ENCODE measurements at places on chromosomes 7 and 10.

GRCh38 chr7:36088966-36089365, 64.1 kb upstream of the EEPD1 start:
- DNase-seq: no peak

GRCh38 chr7:102189756-102190155, 96.9 kb upstream of the SH2B2 start:
- DNase-seq: no peak

DNA sequence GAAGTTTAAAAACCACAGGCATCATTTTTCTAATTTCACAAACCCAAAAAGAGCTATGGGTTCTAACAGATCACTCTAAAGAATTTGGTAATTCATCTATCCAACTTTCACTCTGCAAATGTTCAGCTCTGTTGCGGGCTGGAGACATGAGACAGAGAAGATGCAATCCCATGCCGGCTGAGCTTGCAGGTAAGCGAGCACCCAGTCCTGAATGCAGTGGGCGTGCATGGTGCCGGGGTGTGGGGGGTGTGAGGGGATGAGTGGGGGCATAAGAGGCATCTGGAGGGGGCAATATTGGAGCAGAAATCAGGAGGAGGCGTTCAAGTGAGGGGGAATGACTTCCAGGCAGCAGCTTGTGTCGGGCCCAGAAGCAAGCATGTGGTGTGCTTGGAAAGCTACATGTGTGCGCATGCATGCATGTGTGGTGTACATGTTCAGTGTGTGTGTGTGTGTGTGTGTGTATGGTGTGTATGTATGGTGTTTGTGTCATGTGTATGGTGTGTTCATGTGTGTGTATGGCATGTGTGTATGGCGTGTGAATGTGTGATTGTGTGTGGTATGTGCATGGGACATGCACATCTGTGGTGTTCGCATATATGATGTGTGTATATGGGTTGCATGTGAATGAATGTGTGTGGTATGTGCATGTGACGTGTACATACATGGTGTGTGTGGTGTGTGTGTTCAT, 172.9 kb downstream of the PRKCQ start:
- DNase-seq: no peak

DNA sequence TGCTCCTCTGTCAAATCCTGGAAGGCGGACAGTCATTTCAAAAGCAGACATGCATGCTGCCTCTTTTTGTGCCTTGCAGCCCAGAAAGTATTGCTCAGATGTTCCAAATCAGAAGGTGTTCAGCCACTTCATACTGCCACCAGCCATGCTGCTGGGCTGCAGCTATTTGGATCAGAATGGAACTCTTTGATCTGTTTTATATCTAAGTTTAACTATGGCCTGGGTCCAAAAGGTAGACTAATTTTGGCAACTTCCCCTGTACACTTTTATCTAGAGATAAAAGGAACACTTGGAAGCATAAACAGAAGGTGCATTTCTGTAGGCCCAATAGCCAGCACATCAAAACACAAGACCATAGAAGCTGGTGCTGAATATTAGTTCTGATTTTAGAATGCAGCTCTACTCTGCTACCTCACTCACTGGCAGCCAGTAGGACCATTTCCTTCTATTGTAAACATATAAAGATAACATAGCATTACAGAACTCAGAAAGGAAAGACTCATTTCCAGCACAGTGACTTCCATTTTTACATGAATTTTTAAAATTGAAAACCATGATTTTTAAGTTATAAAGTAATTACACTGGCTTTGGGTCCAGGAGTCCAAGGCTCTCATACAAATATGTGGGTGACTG, 143.1 kb upstream of the CAV2 start:
- no peak for DNase-seq

GRCh38 chr10:7506571-7506970, 95.7 kb upstream of the SFMBT2 start:
- DNase-seq: no peak

DNA sequence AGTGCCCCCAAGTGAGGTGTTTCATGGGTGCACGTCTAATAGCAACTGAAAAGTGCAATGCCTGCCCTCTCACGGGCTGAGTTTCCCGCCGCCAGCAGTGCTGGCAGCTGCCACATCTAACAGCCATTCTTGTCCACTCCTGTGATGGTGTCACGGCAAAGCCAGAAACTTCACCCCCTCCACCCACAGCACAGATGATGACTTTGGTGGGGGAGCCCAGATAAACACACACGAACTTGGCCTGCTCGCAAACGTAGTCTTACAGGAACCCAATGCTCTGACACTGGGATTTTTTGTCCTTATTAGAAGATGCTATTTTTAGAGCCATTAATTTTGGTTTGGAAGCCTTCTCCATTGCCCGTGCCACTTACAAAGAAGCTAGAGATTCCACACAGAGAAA, 26.7 kb downstream of the CPXM2 start:
- DNase-seq: no peak

DNA sequence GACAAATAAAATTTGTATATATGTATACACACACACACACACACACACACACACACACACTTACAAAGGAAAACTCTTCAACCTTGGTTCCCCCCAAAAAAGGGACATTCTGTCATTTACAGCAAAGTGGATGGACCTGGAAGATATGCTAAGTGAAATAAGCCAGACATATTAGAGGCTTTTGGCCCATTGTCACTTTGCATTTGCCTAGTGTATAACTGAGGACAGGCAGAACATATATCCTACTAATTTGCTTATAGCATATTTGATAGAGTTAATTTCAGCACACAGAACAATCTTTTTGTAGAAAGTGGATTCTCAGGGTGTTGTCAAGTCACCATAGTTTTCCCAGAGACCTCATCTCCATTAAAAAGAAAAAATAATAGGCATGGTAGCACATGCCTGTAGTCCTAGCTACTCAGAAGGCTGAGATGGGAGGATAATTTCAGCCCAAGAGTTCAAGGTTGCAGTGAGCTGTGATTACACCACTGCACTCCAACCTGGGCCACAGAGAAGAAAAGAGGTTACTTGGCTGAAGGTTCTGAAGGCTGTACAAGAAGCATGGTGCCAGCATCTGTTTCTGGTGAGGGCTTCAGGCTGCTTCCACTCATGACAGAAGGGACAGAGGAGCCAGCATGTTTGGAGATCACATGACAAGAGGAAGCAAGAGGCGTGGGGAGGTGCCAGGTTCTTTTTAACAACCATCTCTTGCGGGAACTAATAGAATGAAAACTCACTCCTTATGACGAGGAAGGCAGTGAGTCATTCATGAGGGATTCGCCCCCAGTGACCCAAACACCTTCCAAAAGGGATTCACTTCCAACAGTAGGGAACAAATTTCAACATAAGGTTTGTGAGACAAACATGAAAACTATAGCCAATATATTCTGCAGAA, 135.6 kb downstream of the TMEM168 start:
- no peak for DNase-seq

GRCh38 chr10:30756151-30756550, 126.6 kb upstream of the LYZL2 start:
- DNase-seq: no peak

DNA sequence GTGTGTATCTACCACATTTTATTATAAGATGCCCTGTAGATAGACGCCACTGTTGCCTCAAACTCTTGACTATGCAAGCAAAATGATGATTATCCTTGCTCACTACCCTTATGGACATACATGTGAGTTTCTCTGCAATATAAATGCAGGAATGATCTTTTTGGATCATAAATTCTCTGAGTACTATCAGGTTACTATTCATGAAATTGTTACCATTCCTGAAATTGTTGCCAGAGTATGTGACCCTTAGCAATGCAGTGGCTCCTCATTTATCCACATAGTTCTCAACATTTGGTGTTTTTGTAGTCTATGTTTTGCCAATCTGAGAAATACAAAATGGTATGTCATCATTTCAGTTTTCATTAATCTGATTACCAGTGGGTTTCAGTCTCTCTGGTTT, 166.2 kb upstream of the FAM3C start:
- DNase-seq: no peak

- no peak for DNase-seq
Measured at GRCh38 chr10:987620-987869, 689 bp upstream of the GTPBP4 start.

GRCh38 chr7:107274506-107274905, 105.7 kb downstream of the HBP1 start:
- no peak for DNase-seq

DNA sequence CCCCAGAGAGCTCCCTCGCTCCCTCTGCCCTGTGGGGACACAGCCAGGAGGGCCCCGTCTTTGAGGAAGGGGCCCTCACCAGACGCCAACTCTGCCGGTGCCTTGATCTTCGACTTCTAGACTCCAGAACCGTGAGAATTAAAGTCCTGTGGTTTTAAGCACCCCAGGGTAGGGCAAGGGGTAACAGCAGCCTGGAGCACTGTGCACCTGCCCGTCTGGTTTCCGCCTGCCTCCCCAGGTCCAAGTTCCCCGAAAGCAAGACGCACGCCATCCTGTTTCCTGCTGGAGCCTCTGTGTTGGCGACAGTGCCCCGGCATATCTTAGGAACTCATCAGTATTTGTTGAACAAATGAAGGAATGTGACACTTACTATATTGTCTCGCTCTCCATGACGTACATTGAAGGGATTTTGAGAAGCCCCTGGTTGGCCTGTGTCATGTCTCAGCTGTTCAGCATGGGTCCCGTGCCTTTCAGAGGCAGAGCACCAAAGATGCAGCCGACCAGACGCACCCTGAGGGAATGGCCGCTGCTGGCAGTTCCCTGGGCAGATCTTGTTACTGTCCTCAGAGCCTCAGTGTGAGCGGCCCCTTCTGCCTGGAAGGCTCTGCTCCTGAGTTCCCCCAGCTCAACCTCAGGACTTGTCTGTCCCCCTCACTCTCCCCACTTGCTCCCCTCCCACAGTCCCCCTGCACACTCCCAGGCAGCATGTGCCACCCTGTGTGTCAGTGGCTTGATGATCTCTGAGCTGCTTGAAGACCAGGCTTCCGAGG, 226.2 kb downstream of the TCERG1L start:
- DNase-seq: no peak

All from suprapubic skin (tissue), 4 donors.